ENCODE measurements at places on chromosomes 2 and 18.

DNA sequence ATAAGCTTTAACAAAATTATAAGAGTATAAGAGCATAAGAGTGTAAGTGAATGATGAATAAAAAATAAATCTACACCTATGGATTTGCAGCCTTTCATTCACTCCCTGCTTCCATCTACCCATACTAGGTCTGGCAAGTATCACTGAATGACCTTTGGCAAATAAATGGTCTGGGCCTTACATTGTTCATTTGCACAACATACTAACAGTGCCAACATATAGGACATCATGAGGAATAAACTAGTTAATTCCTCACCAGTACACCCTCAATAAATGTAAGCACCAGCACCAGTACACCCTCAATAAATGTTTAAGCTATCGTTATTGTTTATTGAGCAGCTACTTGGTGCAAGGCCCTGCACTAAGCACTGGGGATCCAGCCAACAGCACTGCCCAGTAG, 26.9 kb downstream of the STAT1 start:
- DNase-seq, result no peak

DNA sequence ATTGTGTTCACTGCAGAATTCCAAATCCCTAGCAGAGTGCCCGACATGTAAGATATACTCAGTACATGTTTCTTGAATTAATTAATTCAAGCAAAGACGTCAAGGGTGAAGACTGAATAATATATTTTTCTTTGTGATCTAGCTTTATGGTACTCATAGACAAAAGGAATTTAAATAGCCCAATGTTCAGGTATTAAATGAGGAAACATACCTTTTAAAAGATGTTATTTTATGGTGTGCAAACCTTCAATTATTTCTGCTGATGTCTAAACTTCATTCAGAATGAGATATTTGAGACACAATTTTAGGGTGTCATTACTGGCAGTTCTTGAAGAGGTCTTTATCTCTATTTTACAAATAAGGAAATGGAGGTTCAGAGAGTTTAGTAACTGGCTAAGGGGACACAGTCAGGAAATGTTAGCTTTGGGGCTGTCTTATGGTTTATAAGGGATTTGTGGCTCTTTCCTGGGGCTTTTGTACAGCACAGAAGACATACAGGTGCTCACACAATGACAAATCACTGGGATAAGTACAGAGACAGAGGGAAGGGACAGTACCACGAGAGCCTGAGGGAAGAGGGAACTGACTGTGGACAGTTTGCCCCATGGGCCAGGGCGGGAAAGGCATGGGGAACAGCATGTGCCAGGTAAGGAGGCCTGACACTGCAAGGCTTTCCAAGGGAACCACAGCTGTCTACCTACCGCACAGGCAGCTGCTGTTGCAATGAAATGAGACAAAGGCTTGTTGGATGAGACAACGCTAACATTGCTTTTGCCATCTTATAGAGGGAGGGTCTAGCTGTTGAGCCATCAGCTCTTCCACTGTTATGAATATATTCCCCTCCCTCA, 155.3 kb downstream of the DDX1 start:
- no peak for DNase-seq

DNA sequence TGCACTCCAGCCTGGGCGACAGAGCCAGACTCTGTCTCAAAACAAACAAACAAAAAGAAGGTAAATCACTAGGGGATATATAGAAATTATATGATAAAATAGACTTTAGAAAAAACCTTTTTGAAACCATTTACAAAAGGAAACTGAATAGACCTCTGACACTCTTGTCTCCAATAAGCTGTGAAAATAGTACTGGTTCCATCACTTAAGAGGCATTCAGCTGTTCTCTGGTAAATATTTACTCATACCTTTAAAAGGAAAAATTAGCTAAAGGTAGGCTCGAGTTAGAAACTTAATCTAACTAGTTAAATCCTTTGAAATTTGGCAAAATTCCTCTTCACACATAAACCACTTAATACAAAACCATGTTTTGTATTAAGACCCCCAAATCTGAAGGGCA, 21.4 kb downstream of the RAB27B start:
- no peak for DNase-seq

DNA sequence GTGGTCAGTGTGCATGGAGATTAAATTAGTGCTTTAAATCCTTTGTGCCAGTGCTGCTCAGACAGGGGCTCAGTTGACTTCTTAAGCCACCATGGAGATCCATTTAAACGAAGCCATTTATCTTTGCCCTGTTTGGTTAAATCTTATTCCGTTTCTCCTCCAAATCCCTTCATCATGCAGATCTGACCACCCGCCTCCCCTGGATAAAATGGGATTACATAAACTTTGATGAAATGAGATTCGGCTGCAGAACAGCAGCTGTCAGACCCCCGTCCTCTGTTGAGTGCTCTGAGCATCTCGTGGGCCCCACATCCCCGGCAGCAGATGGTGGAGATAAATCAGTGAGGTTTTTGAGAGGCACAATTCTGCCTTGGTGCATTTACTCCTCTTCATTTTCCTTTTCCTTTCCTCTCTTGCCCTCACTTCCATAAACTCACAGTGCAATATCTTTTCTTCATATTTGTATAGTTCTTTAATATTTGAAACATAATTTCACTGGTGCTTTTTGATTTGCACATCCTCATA, 84.4 kb upstream of the TWIST2 start:
- peak; percentile 72 for DNase-seq

GRCh38 chr2:10549621-10550020, 101.5 kb upstream of the ODC1 start:
- no peak for DNase-seq

DNA sequence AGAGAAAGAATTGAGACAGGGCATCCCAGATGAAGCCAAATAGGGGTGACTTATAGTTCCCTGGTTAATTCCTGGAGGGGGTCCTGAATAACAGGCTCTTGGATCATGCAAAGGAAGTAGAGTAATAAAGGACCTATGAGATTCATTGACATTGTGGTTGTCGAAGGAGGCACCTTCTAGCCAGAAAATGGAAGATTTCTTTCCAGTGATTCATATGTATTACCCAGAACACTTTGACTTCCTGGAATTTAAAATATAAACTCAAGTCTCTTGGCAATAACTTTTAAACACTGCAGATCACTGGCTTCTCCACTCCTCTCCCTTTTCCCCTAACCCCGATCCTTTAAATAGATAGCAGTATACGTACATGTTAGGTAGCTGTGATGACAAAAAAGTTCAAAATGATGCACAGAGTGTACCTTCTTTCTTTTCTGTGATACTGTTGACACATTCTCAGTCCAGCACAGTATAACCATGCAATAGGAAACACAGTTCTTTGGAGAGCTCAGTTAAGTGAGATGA, 211.8 kb downstream of the LTBP1 start:
- DNase-seq, result no peak

GRCh38 chr2:186032102-186032738, 293.6 kb downstream of the FSIP2 start:
- no peak for DNase-seq

- DNase-seq, result no peak
Observed at GRCh38 chr18:8781671-8782070, 76.3 kb downstream of the MTCL1 start.

DNA sequence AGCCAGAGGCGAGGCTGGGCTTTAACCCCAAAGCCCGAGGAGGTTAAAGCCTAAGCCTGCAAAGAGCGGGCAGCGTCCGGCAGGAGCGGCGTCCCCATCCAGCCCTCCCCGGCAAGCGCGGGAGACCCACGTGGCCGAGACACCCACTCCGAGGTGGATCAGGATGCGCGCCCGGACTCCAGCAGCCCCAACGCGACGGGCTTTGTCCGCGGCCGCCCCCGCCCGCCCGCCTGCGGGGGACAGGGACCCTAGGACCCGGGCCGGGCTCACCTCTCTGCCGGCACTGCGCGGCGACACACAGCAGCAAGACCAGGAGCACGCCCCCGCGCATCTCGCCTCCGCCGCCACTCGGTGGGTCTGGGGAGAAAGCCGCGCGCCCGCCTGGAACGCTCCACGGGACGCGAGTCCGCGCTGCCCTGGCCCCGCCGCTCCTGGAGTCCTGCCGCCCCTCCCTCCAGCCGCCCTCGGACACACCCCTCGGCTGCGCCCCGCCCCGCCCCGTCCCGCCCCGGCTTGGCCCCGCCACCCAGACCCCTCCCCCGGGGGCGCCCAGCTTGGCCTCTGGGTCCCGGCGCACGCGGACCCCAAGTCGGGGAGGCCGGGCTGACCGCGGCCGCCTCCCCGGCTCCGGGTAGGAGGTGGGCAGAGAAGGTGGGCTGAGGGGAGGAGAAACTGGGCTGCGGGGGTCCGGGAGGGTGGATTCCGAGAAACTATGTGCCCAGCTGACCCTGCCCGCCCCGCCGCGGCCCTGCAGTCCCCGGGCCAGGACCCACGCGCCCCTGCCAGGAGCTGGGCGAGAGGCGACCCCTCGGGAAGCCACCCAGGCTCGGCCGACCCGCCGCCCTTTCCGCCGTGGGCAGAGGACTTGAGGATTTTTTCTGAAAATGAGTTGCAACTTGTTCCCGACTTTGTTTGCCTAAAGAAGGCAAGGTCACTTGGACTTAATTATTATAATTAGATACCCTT, at the start of gene LAMA1:
LAMA1 (minus strand) TSS at position 408 of the 966 bp plus-strand sequence; CDS start at position 331, 77 bp downstream.
- DNase-seq, result no peak

GRCh38 chr18:6111726-6112125, 216.4 kb upstream of the TMEM200C start:
- DNase-seq, result no peak

GRCh38 chr2:45821558-45822271, 170.2 kb downstream of the PRKCE start:
- no peak for DNase-seq

- DNase-seq, result no peak
Observed at GRCh38 chr2:44009136-44009735, 13.4 kb upstream of the LRPPRC start.

DNA sequence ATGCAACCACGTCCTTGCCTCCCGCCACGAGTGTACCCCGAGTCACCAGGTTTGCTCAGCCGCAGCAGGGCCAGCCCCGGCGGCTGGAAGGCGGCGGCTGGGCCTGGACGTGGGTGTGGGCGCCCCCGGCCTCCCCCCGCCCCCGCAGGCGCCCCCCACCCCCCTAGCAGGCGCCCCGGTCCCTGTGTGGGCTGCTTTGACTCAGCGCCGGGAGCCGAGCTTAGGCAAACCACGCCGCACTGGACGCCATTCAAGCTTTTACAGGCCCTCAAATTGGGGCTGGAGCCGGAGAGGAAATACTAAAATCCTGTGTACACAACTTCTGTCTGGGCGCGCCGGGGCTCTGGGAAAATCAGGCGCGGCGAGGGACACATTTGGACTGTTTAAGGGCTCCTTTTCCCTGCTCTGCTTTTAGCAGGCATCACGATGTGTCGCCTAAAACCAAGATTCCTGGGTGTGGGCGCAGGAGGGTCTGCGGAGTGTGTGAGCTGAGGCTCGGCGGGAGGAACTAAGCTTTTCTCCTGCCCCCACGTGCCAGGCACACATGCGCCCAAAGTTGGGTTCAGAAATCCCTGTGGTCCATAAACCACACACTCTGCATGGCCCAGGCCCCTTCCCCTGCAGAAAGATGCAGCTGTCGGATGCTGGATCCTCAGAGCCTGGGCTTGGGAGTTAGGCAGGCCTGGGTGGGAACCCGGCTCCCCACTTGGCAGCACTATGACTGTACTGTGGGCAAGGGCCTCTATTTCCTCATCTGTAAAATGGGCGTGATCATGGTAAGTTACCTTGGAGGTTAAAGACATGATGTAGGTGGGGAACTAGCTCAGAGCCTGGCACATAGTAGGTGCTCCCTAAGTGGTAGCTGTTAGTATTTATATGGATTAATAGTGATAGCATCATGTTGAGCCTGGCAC, 57.6 kb downstream of the ATOH8 start:
- no peak for DNase-seq

DNA sequence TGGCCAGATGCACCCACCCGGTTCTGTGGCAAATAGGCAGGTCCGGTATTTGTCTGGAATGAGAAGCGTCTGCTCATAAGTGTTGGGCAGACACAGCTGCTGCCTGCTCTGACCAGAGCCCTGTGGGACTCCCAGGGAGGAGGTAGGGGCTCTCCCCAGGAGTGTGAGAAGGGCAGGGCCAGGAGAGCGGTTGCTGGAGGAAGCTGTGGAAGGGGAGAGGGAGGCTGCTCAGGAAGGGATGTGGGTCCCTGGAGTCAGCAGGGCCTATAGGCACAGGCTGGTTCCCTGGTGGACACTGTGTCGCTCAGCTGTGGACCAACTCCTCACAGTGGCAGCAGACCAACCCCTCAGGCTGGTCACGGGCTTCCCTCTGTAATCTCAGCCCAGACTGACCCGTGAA, 109.2 kb downstream of the DYSF start:
- DNase-seq, result no peak

GRCh38 chr2:65377556-65378192, 54.7 kb downstream of the SPRED2 start:
- DNase-seq, result no peak

GRCh38 chr2:210128961-210129360, 42.2 kb downstream of the KANSL1L start:
- DNase-seq, result no peak

GRCh38 chr2:127437781-127438726, 19.8 kb downstream of the PROC start:
- no peak for DNase-seq

DNA sequence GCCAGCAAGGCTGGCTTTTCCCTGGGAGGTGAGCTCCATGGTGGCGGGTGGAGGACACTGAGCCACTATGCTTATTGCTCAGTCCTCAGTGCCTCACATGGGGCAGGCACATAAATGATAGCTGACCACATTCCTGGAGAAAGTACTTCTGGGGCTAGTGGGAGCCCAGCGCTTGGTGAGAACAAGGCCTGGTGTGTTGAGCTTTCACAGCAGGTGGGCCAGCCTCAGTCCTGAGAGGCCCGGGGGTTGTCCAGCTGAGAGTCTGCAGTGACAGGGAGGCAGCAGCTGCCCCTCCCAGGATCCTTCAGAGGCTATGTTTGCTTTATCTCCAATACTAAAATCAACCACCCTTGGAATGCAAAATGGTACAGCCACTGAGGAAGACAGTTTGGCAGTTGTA, 217.7 kb downstream of the ZBTB7C start:
- no peak for DNase-seq

- no peak for DNase-seq
Observed at GRCh38 chr2:2566396-2567323, 235.6 kb upstream of the MYT1L start.

- DNase-seq, result no peak
Observed at GRCh38 chr2:61135510-61135909, 26.5 kb upstream of the C2orf74 start.

GRCh38 chr18:47772374-47773248, 157.8 kb downstream of the SMAD2 start:
- DNase-seq, result no peak

- no peak for DNase-seq
Observed at GRCh38 chr2:88451811-88452564, 505 bp downstream of the FOXI3 start.

GRCh38 chr2:16747257-16747656, 81.6 kb upstream of the CYRIA start:
- DNase-seq, result no peak

All from NCI-H524 treated with DMSO at 0.1 percent for 48 hours (cell line).